ENCODE measurements at places on chromosomes 2 and 18. TPM values are rescaled to one million over a fixed set of nuclear protein-coding genes. Genes with fewer than 3 reads are reported as not detected.

IL1R2 gene
- total RNA-seq = not detected

NEUROD1 gene
- not detected for total RNA-seq

CAPN14 gene
- total RNA-seq = 0.13 TPM

EFHD1 gene
- total RNA-seq = 0.16 TPM

IL18RAP gene
- total RNA-seq = not detected

HOXD12 gene
- total RNA-seq = not detected

NR4A2 gene
- total RNA-seq = under 0.01 TPM

RAMP1 gene
- 0.25 TPM for total RNA-seq

IL36A gene
- total RNA-seq = not detected

SLC14A1 gene
- 0.32 TPM for total RNA-seq

PIEZO2 gene
- total RNA-seq = 270 TPM

QPCT gene
- 7.1 TPM for total RNA-seq

GALR1 gene
- not detected for total RNA-seq

HOXD1 gene
- 8.1 TPM for total RNA-seq

KCNE4 gene
- 0.65 TPM for total RNA-seq

RAB6C gene
- not detected for total RNA-seq

CD207 gene
- 0.16 TPM for total RNA-seq

TMBIM1 gene
- total RNA-seq = 89.4 TPM

HRH4 gene
- total RNA-seq = not detected

SPEG gene
- total RNA-seq = 0.44 TPM

RNMT gene
- 10.5 TPM for total RNA-seq

CCBE1 gene
- total RNA-seq = 1.2 TPM

SP5 gene
- not detected for total RNA-seq

MRO gene
- 0.16 TPM for total RNA-seq

TDRD15 gene
- total RNA-seq = not detected

KCNG2 gene
- total RNA-seq = not detected

SLC5A6 gene
- 10.7 TPM for total RNA-seq

ITGA4 gene
- 1.9 TPM for total RNA-seq

MROH2A gene
- not detected for total RNA-seq

FAM98A gene
- total RNA-seq = 47.3 TPM

CIB4 gene
- not detected for total RNA-seq

SOWAHC gene
- total RNA-seq = 7.7 TPM

FBLN7 gene
- 4.4 TPM for total RNA-seq

NCKAP1 gene
- 61.8 TPM for total RNA-seq

SP9 gene
- total RNA-seq = not detected

SKOR2 gene
- total RNA-seq = not detected

AGXT gene
- total RNA-seq = not detected

CLEC4F gene
- total RNA-seq = 0.13 TPM

OBSL1 gene
- total RNA-seq = 13.9 TPM

SDC1 gene
- total RNA-seq = 1.4 TPM

SLC5A7 gene
- not detected for total RNA-seq

SPP2 gene
- total RNA-seq = not detected

HAT1 gene
- 29.0 TPM for total RNA-seq

SPATA3 gene
- total RNA-seq = not detected

PROKR1 gene
- not detected for total RNA-seq

ARHGAP25 gene
- total RNA-seq = 11.7 TPM

IL1RL1 gene
- total RNA-seq = 3.3 TPM

ZNF385B gene
- total RNA-seq = not detected

INPP5D gene
- 37.7 TPM for total RNA-seq

APOB gene
- under 0.01 TPM for total RNA-seq

GPR55 gene
- total RNA-seq = not detected

CXCR2 gene
- not detected for total RNA-seq

UGT1A5 gene
- not detected for total RNA-seq

ALKAL2 gene
- not detected for total RNA-seq

NAT8 gene
- not detected for total RNA-seq

LIPG gene
- 3.4 TPM for total RNA-seq

HOXD13 gene
- not detected for total RNA-seq

FBXO48 gene
- 0.50 TPM for total RNA-seq

FAM228A gene
- total RNA-seq = 0.31 TPM
